ENCODE measurements at places on chromosomes 1 and 21.
A peak's percentile ranks its signal among the peaks of the same experiment; 100 is the strongest.

DNA sequence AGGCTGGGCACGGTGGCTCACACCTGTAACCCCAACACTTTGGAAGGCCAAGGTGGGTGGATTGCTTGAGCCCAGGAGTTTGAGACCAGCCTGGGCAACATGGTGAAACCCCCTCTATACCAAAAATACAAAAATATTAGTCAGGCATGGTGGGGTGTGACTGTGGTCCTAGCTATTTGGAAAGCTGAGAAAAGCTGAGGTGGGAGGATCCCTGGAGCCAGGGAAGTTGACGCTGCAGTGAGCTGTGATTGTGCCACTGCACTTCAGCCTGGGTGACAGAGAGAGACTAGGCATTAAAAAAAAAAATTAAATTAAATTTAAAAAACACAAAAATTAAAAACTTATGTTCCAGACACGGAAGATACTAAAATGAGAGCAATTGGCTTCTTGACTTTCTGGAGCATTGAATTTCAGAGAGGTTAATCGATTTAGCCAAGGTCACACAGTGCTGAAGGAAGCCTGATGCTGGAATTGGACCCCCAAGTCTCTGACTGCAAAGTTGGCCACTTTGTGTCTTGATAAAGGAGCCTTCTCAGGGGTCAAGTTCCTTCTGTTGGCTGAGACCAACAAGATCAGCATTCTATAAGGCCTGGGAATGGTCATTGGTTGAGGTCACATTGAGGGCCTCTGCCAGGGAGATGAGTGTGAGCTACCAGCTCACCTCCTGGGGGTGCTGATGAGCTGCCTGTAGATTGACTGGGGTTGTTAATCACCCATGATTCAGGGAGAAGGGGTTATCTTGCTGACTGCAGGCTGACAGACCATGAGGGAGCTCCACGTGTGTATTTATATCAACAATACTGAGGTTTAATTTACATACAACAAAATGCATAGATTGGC, 54.3 kb downstream of the RPS6KA1 start:
- DNase-seq = no peak

GRCh38 chr1:203130358-203130985, 2.9 kb downstream of the ADORA1 start:
- DNase-seq = no peak

DNA sequence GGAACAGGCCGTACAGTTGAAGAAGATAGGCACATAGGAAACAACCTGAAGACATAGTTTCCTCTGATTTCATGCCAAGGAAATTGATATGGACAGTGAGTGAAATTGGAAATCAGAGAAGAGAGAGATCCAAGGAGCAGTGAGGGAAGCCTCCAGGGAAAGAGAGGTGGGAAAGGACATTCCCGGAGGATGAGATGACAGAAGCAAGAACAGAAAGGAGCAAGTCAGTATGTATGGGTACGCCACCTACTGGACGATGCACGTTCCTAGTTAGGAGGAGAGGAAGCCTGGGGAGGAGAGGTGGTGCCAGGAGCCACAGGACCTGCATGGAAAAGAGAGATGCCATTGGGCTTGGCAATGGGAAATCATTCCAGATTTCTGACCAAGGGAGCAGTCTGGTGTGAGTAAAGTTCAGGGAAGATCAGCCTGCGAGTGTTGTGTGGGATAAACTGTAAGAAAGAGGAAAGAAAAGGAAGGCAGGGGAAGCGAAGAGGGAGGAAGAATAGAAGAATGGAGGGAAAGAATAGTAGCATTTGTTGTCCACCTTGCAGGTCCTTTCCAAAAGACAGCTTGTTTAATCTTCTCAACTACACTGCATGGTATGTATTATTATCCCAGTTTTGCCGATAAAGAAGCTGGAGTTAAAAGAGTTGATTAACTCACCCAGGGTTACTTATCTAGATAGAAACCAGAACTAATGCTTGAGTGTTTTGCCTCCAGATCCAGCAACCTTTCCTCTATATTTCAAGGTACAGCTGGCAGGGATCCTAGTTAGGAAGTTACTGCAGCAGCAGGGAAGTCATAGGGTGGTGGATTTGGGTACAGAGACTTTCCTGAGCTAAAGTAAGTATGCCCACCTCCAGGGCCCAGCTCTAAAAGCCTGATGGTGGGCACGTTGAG, 27.4 kb downstream of the C1orf116 start:
- DNase-seq = peak; percentile 6

DNA sequence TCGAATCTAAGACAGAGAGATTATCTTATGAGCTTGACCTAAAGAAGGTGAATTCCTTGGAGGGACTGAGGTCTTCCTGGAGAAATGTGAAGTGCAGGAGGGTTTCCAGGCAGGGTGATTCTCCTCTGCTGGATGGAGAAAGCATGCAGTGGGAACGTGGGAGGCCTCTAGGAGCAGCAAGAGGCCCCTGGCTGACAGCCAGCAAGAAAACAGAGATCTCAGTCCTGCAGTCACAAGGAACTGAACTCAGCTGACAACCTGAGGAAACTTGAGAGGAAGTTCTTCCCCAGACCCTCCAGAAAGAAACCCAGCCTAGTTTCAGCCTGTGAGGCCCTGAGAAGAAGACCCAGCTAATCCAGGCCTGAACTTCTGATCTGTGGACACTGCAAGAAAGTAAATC, 345.9 kb downstream of the FAM72C start:
- DNase-seq = no peak

DNA sequence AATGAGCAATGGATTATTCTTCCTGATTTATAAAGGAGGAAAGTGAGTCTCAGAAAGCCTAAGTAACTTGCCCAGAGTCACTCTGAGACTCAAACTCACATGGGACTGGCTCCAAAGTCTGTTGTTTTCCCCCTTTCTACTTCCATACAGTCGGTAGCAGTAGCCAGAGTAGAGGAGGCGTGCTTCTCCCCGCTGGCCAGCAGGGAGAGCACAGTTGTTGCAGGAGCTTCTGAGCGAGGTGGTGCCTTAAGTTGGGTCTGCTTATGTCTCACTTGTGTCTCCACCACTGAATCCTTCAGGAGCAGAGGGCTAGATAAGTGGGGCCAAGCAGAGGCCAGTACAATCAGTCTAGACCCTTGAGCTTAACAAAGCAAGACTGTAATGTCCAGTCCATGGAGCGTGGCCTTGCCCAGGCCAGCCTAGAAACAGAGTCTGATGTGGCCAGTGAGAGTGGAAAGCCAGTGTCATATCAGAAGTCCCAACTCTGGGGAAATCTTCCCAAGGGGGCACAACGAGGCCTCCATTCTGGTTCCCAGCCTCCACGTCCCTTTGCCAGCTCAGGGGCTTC, 181.9 kb downstream of the ZSCAN20 start:
- DNase-seq = no peak

Data from hypothalamus (tissue), 51 donors.